ENCODE measurements at places on chromosomes 5 and 9.
A peak's percentile ranks its signal among the peaks of the same experiment; 100 is the strongest.

DNA sequence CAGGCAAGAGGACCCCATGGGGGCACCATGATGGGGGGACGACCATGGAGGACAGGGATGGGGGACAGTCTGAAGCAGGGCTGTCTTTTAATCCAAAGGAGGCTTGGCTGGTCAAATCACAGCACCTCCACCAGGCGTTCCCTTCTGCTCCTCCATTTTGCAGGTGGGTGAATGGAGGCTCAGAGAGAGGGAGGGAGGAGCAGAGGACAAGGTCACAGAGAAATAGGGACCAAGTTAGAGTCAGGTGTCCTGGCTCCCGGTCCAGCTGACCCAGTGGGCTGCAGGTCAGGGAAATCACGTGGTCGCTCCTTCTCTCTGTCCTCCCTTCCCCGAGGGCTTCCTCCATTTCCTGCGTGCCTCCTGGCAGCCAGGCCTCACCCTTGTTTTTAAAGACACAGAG, 156.4 kb upstream of the SMIM23 start:
- DNase-seq = no peak

- DNase-seq = no peak
These were observed 118.5 kb upstream of the LPCAT1 start for GRCh38 chr5:1642221-1642620.

- peak; percentile 78 for DNase-seq
These were observed 159.7 kb downstream of the TLE1 start for GRCh38 chr9:81529556-81530193.

GRCh38 chr5:95963650-95964410, 2.2 kb upstream of the ELL2 start:
- DNase-seq = no peak

DNA sequence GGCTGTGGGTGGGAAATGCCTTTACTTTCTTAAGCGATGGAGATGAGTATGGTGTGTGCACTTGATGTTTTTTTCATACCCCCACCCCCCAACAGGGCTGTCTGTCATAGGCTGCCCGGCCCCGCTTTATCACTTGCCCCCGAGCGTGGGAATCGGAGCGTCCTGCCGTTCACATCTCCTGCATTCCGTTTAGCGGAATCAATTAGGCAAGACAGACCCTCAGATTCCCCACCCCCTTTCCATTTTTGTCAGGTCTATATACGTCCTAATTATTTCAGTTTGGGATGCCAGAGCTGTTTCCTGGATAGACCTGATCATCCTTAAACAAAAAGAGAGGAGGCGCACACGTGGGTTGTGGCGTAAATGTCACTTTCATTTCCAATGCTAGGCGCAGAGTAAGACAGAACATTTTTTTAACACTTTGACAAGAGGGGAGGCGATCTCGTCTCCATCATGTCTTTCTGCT, 217.2 kb downstream of the MEF2C start:
- DNase-seq = no peak

- DNase-seq = no peak
These were observed 127.8 kb downstream of the MED27 start for GRCh38 chr9:131951905-131952304.

All from A549 (cell line).